ENCODE measurements at places on chromosomes 4 and X.

GRCh38 chr4:48247878-48248558, 21.6 kb downstream of the TEC start:
- DNase-seq: no peak

DNA sequence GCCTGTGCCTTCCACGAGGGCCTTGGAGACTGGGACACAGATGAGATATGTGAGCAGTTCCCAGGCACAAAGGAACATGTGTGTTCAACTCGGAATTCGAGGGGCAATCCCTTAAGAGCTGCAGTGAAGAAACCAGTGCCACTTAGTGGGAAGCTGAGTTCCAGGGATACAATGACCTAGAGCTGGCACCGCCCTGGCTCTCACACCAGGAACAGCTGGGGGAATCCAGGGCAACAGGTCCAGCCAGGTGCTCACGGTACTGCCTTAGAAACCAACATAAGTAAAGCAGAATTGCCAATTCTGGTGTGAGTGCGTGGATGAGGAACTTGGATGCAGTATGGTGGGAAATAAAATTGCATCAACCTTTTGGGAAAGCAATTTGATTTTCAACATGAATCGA, 122.9 kb downstream of the AFAP1 start:
- no peak for DNase-seq

DNA sequence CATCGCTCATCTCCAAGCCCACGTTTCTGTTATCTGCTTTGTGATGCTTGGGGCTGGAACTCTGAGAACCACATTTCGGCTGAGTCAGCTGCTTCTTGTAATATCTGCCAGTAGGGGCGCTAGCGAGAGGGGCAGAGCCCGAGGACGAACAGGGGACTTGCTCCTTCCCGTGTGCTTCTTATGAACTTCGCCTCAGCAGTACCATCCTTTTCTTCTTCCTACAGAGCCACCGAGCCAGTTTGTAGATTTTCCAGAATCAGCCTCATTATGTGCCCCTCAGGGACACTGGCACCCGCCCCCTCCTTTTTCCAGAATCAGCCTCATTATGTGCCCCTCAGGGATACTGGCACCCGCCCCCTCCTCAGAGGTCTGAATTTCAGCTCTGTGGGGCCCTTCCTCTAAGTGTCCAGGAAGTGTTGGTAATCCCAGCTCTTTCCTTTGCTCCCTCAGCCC, 441.7 kb upstream of the RASGEF1B start:
- DNase-seq: peak; percentile 31

DNA sequence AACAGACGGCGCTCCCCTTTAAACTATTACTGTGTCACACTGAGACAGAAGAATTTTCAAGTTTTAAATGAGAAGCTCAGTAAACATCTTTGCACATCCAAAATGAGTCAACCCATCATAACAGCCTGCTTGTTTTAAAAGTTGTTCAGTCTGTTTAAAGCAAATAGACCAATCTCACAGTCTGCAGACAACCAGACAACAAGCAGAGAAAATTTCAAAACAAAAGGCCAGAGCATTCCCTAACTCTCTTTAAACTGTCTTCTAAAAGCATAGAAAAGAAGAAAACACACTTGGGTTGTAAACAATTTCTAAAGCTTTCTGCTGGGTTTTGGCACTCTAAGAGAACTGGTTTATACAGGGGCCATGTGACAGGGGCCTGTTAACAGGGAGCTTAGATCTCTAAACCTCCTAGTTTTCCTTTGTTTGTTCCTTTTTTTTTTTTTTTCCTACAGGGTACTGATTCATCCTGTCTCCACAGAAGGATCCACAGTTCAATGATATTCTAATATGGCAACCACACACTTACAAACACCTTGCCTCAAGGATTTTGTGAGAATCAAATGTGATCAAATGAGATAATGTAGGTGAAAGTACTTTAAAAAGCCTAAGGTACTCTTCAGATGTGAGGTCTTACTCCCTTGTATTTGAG, 100.8 kb upstream of the MAML3 start:
- no peak for DNase-seq

GRCh38 chr4:163603257-163603656, 108.8 kb downstream of the TMA16 start:
- no peak for DNase-seq

GRCh38 chr4:168509786-168510185, 12.9 kb downstream of the PALLD start:
- peak; percentile 11 for DNase-seq

Measured in T-helper 1 cell (primary cell).